ENCODE measurements at places on chromosomes 3 and 15. TPM values are rescaled to one million over a fixed set of nuclear protein-coding genes. Genes with fewer than 3 reads are reported as not detected.

Gene CKMT1A
- total RNA-seq: not detected

Gene OXTR
- total RNA-seq: 1.4 TPM

Gene CPLX3
- total RNA-seq: not detected

Gene BTLA
- total RNA-seq: 14.1 TPM

Gene TPRG1
- 29.6 TPM for total RNA-seq

Gene CCR9
- total RNA-seq: 7.3 TPM

Gene HRG
- total RNA-seq: not detected

Gene GORASP1
- 22.8 TPM for total RNA-seq

Gene FBXW12
- total RNA-seq: not detected

Gene OR5H14
- not detected for total RNA-seq

Gene SENP7
- total RNA-seq: 11.1 TPM

Gene OCA2
- total RNA-seq: not detected

Gene STX19
- not detected for total RNA-seq

Gene ADAMTSL3
- not detected for total RNA-seq

Gene SHF
- total RNA-seq: 29.5 TPM

Gene CBLB
- 112 TPM for total RNA-seq

Gene CLDN18
- total RNA-seq: not detected

Gene CD80
- total RNA-seq: 16.8 TPM

Gene TMC3
- not detected for total RNA-seq

Gene SCAANT1
- total RNA-seq: not detected

Gene ZNF774
- 0.50 TPM for total RNA-seq

Gene ATRIP
- 22.1 TPM for total RNA-seq

Gene SCN11A
- total RNA-seq: 0.07 TPM

Gene WNT5A
- not detected for total RNA-seq

Gene TRPM1
- not detected for total RNA-seq

Gene KBTBD13
- not detected for total RNA-seq

Gene SIDT1
- 14.8 TPM for total RNA-seq

Gene OR4F6
- total RNA-seq: not detected

Gene MOBP
- not detected for total RNA-seq

Gene UROC1
- total RNA-seq: not detected

Gene ARMC8
- 43.6 TPM for total RNA-seq

Gene FBXO40
- total RNA-seq: not detected

Gene DOCK3
- 2.0 TPM for total RNA-seq

Gene GPR62
- total RNA-seq: not detected

Gene MYRIP
- total RNA-seq: not detected

Gene TOPBP1
- 72.6 TPM for total RNA-seq

Gene SRGAP3
- total RNA-seq: 1.1 TPM

Gene UACA
- 0.53 TPM for total RNA-seq

Gene KCNH8
- not detected for total RNA-seq

Gene ZXDC
- 24.2 TPM for total RNA-seq

Gene MCTP2
- total RNA-seq: 16.5 TPM

Gene ALPK3
- 0.18 TPM for total RNA-seq

Gene NEIL1
- 2.3 TPM for total RNA-seq

Gene GRIP2
- not detected for total RNA-seq

Gene ZBED2
- total RNA-seq: 551 TPM

Gene PIGBOS1
- total RNA-seq: 11.5 TPM

Gene SMARCC1
- 100 TPM for total RNA-seq

Gene SERPINI2
- not detected for total RNA-seq

Gene NDN
- 0.77 TPM for total RNA-seq

Gene UBXN7
- total RNA-seq: 51.7 TPM

Gene CADPS
- not detected for total RNA-seq

Gene DGKG
- total RNA-seq: 0.20 TPM

Gene LDHAL6B
- total RNA-seq: not detected

Gene RAB6B
- 0.73 TPM for total RNA-seq

Gene CIDEC
- total RNA-seq: not detected

Gene IL20RB
- 0.71 TPM for total RNA-seq

Gene NRG4
- not detected for total RNA-seq

Gene DZIP1L
- not detected for total RNA-seq

Gene NPAP1
- total RNA-seq: not detected
